ENCODE measurements at places on chromosomes 7 and 10.
A peak's percentile ranks its signal among the peaks of the same experiment; 100 is the strongest.

- no peak for DNase-seq
Observed at GRCh38 chr10:124493214-124493882, 31.7 kb downstream of the LHPP start.

DNA sequence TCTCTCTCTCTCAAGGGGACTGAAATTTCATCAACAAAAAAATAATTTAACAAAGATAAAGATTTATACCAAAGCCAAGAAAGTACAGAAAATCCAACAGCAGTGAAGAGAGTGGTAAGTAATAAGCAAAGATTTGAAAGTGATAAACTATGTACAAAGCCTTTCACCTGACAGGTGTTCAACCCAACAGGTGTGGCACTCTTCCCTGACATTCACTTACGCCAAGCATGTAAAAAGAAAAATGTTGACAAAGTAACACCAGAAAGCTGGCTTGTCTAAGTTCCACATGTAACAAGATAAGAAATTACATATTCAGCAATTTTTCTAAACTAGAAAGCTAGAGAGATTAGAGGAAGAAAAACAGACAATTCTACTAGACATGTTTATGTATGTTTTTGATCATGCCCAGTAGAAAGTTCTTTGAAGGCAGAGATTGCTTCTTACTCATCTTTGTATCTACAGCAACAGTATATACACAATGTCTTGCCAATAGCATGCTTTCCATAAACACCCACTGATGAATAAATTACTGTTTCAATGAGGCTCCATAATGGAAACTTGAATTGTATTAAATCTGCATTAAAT lies 468.5 kb downstream of the PARD3 start:
- no peak for DNase-seq

DNA sequence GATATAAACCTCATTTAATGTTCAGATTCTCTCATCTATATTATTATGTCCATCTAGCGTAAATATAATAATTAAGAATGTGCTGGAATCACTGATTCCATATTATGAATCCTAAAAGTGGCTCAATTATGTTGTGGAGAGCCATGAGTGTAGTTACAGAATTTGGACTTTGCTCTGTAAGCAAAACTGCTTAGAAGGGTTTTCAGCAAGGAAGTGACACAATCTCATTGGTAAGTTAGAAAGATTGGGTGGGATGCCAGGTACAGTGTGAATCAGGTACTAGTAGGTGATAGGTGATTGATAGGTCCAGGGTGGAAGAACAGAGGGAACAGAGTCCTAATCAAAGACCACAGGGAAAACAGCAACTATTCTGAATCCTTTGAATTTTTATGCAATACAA lies 74.9 kb upstream of the ABLIM1 start:
- DNase-seq: no peak

DNA sequence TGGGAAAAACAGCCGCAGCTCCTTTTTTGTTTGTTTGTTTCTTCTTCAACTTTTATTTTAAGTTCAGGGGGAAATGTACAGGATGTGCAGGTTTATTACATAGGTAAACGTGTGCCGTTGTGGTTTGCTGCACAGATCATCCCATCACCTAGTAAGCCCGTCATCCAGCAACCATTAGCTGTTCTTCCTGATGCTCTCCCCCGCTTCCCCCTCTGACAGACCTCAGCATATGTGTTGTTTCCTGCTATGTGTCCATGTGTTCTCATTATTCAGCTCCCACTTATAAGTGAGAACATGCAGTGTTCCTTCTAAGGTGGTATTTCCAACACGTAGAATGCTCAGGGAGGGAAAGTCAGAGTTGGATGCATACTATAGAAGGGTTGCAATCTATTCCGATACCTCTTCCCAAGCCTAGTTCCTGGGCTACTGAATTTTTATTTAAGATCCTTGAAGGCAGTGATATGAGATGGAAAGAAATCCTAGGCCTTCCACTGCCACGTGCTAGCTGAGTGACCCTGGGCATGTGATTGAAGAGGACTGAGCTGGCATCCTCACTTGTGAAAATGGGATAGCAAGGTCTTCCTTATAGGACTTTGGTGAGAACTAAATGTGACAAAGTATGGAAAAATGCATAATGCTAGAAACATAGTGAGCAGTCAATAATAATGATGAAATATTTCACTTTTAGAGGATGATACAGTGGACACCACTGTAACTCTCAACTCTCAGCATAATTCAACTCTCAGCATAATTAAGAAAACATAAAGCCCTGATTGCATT lies 278.5 kb downstream of the REEP3 start:
- DNase-seq: no peak

- DNase-seq: no peak
Observed at GRCh38 chr7:11951909-11952308, 119.9 kb upstream of the THSD7A start.

GRCh38 chr10:119355930-119356329 lies 148.6 kb downstream of the GRK5 start:
- DNase-seq: no peak

- DNase-seq: no peak
Observed at GRCh38 chr7:108235451-108236061, 105.4 kb upstream of the LAMB4 start.

DNA sequence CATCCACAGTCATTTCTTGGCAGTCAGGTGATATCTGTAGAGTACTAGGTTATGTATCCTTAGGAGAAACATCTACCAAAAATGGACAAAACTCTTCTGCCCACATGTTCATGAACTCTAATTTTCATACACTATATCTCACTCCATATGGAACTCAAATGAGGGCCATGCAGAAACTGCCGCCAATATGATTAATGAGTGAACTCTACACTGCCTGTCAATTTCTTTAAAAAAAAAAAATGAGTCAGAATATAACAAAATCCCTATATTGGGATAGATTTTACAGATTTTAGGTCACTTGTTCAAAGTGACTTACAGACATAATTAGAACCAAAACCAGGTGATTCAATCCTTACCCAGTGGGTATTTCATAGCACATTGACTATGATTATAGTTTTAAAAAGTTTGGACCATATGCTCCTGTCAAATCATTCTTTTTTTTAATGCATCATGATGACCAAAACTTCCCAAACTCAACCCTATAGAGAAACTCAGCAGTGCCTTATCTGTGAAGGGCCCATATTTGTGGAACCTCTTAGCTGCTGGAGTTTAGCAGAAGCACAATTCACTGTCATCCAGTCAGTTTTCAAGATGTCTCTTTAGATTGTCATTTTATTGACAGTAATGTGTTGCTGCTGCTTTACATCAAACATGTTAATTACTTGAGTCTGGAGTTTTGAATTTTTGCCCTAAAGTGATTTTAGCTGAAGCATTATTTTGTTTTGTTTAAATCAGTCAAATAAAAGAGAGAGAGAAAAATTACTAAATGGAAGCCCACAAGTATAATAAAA lies 11.1 kb downstream of the LRRN3 start:
- DNase-seq: no peak

GRCh38 chr7:92784935-92785334 lies 51.4 kb downstream of the CDK6 start:
- no peak for DNase-seq

DNA sequence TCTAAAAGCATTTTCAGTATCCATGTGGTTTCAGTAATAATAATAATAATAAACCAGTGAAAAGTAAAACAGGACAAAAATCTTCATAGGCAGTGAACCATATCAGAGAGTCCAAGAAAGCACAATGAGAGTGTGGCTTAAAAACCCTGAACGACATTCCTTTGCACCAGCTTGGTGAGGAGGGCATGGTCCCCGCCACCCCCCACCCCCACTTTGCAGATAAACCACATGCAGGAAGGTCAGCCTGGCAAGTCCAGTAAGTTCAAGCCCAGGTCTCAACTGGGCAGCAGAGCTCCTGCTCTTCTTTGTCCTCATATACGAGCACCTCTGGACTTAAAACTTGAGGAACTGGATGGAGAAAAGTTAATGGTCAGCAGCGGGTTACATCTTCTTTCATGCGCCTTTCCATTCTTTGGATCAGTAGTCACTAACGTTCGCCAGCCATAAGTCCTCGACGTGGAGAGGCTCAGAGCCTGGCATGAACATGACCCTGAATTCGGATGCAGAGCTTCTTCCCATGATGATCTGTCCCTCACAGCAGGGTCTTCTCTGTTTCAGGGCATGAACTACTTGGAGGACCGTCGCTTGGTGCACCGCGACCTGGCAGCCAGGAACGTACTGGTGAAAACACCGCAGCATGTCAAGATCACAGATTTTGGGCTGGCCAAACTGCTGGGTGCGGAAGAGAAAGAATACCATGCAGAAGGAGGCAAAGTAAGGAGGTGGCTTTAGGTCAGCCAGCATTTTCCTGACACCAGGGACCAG lies 172.5 kb downstream of the EGFR start:
- DNase-seq: no peak

DNA sequence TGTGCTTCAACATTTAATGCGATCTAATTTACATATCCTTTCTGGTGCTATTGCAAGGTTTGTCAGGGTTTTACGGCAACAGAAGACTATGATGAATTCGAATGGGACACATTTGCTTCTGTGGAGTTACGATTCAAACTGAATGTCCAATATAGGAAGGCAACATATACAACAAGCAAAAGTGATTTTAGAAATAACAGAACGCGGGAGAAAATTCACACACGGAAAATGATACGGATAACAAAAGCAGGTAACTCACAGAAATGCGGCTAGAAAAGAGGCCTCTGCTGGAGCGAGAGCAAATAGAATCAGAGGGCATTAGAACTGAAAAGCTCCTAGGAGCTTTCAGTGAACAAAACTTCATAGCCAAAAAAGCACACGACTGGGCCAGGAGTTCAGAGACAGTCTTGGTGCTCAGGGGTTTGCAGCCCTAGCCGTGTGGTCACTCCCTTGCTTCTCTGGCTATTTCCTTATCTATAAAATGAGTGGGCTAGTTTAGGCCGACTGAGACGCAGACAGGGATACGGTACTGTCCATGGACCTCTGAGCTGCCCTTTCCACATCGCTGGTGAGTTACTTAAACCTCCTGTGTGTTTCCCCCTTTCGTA lies 557 bp upstream of the TAX1BP1 start:
- DNase-seq: no peak

DNA sequence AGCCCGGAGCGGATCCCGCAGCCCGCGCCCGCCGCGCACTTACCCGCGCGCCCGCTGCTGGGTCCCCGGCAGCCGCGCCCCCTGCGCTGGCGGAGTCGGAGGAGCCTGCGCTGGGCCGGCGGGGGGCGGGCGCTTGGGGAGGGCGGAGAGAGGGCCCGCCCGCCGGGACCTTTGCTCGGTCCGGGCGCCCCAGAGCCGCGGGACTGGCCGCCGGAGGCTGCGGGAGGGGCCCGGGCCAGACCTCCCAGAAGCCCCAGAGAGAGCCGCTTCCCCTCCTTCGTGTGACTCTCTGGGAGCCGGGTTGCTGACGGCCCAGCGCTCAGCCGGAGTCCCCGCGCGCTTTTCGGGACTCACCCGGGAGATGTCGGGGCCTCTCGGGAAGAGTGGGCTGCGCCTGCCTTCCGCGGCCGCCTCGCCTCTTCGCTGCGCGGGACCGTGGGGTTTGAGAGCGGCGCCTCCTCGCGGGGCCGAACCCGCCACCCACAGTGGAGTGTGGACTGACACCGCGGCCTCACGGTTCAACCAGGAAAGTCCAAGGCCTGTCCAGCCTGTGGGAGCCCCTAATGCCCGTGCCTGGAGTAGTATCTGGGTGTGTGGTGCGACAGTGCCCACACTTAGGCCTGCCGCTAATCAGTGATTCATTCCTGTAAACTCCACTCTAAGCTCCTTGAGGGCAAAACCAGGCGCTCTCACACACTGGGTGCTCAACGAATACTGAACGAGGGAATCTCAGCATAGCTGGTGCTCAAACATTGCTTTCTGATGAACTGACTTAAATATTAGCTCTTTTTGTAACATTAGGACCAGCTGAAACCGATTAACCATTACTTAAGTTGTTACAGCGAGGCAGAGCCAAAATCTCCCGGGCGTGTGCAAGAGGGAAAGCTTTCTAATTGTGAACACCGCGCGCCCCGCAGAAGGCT lies at the start of gene GSDME:
Gene GSDME (minus strand): TSS at position 112 of the 923 bp plus-strand sequence. CDS start 7,690 bp downstream, outside the sequence.
- DNase-seq: peak; percentile 8

- no peak for DNase-seq
Observed at GRCh38 chr10:124029559-124029958, 63.8 kb downstream of the CHST15 start.

DNA sequence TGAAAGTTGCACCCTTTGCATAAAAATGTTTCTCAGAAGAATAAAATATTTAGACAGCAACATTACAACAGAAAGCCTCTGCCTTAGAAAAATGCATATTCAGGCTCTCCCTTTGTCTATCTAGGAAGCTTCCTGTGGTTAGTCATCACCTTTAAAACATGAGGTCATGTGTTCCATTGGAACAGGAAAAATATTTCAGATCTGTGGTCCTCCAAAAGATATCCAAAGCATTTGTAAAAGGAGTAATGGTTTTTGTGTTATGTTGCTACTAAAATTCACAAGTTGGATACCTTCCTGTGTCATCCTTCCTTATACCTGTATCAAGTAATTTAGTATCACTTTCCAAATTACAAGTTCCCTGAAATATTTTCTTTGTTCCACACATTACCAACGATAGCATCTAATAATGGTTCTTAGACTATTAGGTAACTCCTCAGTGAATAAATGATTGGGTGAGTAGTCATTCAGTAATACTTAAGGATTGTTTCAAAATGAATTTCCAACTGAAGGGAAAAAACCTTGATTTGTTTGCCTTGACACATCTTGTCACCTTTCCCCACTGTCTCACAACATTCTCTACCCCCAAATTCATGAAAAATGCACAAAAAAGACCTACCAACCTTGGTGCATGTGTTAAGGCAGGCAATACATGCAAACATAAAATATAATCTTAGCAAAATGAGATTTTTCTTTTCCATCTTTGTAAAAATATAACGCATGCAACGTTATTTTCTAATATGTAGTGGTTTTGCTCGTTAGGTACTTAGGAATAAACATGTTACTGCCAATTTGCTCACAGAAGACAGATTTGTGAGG lies 19.7 kb upstream of the RHOBTB1 start:
- no peak for DNase-seq

DNA sequence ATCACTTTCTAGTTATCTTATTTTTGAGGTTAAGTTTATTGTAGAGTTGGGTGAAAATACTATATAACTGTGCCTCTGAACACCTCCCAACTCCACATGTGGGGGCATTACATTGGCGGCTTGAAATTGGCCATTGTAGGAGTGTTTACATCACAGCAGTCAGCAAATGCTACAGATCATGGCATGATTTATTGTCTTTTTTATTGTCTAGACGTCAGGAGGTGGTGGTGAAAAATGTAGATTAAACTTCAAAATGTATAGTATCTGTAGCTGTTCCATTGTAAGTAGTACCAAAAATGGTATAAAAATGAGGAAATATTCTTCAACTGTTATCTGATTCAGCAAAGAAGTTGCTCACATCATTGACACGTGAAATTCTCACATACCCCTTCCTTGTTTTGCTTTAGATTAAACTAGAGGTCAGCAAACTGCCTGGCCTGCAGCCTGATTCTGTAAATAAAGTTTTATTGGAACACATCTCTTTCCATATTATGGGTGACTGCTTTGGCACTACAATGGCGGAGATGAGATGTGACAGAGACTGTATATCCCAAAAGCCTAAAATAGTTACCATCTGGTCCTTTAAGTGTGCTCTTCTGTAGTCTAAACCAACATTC lies 35.0 kb downstream of the TAF3 start:
- DNase-seq: no peak

GRCh38 chr7:44814919-44815318 lies 18.4 kb downstream of the PPIA start:
- DNase-seq: no peak

All from stimulated activated CD4-positive, alpha-beta T cell treated with anti-CD3 and anti-CD28 coated beads, Interleukin-4, amount 100 ng/mL, for 24 hours (primary cell).